ENCODE measurements at places on chromosomes 11 and 22. TPM values are rescaled to one million over a fixed set of nuclear protein-coding genes. Genes with fewer than 3 reads are reported as not detected.

SCUBE2 gene
- polyA plus RNA-seq, result 6.6 TPM

DENND6B gene
- polyA plus RNA-seq, result 16.8 TPM

APOL2 gene
- polyA plus RNA-seq, result 24.8 TPM

ANKK1 gene
- 0.20 TPM for polyA plus RNA-seq

CELSR1 gene
- polyA plus RNA-seq, result 24.4 TPM

CRYBA4 gene
- polyA plus RNA-seq, result 0.18 TPM

MYEOV gene
- polyA plus RNA-seq, result 8.1 TPM

OR52N4 gene
- polyA plus RNA-seq, result not detected

TLCD5 gene
- 10.2 TPM for polyA plus RNA-seq

KLHL35 gene
- 0.68 TPM for polyA plus RNA-seq

LUZP2 gene
- 1.9 TPM for polyA plus RNA-seq

HTATIP2 gene
- 3.1 TPM for polyA plus RNA-seq

FOLR1 gene
- 51.1 TPM for polyA plus RNA-seq

FGF4 gene
- 0.05 TPM for polyA plus RNA-seq

FGF3 gene
- not detected for polyA plus RNA-seq

PDGFD gene
- polyA plus RNA-seq, result 22.6 TPM

TENM4 gene
- polyA plus RNA-seq, result 23.2 TPM

LIPT2 gene
- 10.4 TPM for polyA plus RNA-seq

ELFN2 gene
- polyA plus RNA-seq, result 2.2 TPM

PATE4 gene
- not detected for polyA plus RNA-seq

Data from renal cortex interstitium (tissue), 15 donors.